ENCODE measurements at places on chromosomes 3 and 15.

GRCh38 chr3:194672876-194673275 lies 885 bp upstream of the LSG1 start:
- no peak for DNase-seq

- DNase-seq, result no peak
These were observed 7.0 kb upstream of the ATP8B4 start for GRCh38 chr15:50126072-50126471.

- DNase-seq, result peak; percentile 66
These were observed 66.9 kb downstream of the RNF13 start for GRCh38 chr3:149879872-149880271.

- DNase-seq, result no peak
These were observed 351.7 kb upstream of the THRB start for GRCh38 chr3:24846286-24846860.

GRCh38 chr3:111874177-111874820 lies 15.2 kb downstream of the PHLDB2 start:
- DNase-seq, result peak; percentile 32

GRCh38 chr3:159654183-159655134 lies 334.2 kb upstream of the IL12A start:
- DNase-seq, result no peak

GRCh38 chr3:3783210-3783609 lies 16.0 kb upstream of the LRRN1 start:
- no peak for DNase-seq

- no peak for DNase-seq
These were observed 91.1 kb upstream of the MRPS22 start for GRCh38 chr3:139252719-139253118.

GRCh38 chr3:70431911-70432310 lies 119.5 kb upstream of the MDFIC2 start:
- no peak for DNase-seq

- no peak for DNase-seq
These were observed 27.2 kb upstream of the UBE2Q2 start for GRCh38 chr15:75815811-75816719.

GRCh38 chr3:9978710-9979305 lies 7.8 kb downstream of the EMC3 start:
- no peak for DNase-seq

DNA sequence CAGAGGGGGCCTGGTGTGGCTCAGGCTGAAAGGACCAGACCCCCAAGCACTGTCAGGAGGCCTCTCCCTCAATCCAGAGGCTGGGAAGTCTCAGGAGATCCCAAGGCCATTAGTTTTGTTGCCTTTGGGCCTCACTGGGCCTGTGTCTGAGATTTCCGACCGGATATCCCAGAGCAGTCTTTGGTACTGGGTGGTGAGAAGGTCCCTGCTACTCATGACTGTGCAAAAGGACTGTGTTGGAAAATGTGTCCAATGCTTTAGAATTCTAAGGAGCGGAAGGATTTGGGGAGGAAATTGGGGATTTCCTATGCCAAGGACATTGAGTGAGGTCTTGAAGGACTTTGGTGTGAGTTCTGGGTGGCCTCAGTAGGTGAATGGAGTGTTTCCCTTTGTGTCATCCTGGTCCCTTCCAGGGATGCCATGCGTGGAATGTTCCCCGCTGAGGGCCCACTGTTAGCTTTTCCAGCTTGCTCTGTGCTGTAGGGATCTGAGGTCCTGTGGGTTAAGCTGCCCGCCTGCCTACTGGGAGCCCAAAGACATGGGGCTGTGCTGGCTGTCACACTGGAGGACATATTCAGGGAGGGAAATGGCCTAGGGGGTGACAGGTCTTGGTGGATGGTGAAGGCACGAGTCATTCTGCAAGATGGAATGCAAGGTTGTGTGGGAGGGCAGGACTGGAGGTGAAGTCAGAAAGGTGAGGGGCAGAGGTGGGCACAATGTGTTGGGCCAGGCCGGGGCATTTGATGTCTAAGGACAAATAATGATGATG lies 16.4 kb downstream of the SMAD6 start:
- no peak for DNase-seq

- DNase-seq, result no peak
These were observed 64.1 kb downstream of the BTD start for GRCh38 chr3:15665510-15666150.

- DNase-seq, result no peak
These were observed 34.2 kb downstream of the ATP2B2 start for GRCh38 chr3:10471054-10471688.

DNA sequence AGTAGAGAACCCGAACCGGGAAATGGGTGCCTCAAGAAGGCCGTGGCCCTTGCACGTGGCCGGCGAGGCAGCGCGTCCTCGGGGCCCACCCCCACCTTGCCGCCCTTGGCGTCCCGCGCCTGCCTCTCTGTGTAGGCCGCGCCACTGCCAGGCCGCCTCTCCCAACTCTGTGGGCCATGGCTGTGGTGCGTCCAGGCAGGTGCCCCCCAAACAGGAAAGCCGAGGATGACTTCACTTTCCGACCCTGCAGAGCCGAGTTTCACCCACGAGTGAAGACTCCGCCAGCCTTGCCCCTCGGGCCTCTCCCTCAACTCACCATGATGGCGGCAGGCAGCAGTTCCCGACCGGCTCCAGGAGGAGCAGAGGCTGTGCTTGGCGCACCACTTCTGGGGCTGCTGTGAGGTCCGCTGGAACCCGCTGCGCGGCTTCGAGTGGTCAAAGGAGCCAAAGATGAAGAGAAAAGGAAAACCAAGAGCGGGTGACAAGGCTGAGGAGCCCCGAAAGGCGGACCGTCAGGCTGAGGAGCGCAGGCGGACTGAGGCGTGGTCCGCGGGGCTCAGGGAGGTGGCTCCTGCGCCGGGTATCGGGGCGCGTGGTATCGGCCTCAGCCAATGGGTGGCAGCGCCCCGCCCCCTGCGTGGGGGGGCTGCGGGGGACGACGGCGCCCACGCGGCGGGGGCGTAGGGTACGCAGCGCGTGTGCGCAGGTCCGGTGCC lies at the start of gene DAZL:
Gene DAZL (minus strand): TSS at position 537 of the 716 bp plus-strand sequence. CDS start 218 bp downstream, at position 319.
- DNase-seq, result no peak

DNA sequence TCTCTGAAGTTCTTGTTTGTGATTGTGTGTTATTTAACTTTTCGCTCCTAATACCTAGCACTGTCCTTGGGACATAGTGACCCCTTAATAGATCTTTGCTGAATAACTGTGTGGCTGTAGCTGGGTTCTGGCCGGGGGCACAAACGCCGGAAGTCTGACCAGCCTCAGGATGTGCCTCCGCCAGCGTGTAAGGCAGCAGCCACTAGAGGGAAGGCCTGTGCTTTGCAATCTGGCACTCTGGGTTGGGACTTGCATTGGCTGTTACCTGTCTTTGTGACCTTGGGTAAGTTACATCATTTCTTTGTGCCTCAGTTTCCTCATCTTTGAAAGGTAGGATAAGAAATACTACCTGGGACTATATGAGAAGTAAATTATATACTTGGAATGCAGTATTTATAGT lies 158.7 kb downstream of the GHSR start:
- DNase-seq, result no peak

- DNase-seq, result no peak
These were observed 216.7 kb downstream of the CDIN1 start for GRCh38 chr15:36796161-36796560.

GRCh38 chr3:41915353-41915752 lies 46.5 kb downstream of the ULK4 start:
- no peak for DNase-seq

DNA sequence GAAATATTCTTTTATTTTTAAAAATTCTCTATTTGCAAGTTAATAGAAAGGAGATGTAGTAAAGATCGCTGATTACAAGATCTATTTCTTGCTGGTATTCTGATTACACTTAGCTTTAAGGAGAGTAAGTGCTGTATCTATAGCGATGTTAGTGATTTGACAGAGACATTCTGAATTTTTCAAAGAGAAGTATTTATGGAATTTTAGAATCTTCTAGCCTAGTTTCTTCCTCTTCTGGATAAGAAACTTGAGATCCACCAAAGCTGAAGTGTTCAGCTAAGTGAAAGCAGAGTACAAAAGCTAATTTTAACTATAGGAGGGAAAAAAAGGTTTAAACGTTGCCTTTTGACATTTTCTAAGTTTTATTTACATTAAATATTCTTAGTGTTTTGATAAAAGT lies 72.1 kb upstream of the RARB start:
- DNase-seq, result no peak

- DNase-seq, result peak; percentile 53
These were observed 123.3 kb downstream of the XXYLT1 start for GRCh38 chr3:195147649-195148080.

- DNase-seq, result no peak
These were observed 4.9 kb upstream of the FRMD4B start for GRCh38 chr3:69390771-69391170.

DNA sequence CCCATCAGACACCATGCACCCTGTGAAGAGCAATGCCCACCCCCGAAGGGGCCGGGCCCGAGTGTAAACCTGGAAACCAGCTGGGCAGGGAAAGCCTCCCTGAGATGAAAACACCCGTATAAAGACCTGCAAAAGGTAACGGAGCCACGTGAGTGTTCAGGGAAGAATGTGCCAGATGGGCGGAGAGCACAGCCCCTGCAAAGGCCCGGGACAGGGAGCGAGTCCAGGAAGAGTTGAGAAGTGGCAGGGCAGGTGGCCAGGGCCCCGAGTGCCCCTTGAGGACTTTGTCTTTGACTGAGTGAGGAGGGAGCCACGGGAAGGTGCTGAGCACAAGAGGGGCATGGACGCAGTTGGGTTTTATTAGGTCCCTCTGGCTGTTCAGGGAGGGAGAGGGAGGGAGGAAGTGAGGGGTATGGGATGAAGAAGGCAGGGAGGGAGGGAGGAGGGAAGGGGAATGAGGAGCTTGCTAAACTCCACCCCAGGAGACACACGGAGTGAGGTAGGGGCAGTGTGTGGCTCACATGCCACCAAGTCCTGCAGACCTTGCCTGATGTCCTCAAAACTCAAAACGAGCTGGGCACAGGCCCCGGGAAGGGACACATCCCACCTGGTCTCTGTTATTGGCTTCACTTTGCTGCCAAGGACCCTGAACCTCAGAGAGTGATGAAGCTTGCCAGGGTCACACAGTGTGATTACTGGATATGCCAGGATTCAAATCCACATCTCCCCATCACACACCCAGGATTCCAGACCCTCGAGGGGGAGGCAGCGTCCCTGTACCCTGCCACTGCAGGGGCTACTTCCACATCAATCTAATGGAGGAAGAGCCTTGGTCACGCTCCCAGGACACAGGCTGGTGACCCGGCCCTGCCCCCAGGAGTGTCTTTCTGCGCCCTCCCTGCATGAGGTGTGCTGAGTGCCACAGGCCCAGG lies 49.1 kb upstream of the IQSEC1 start:
- DNase-seq, result no peak

GRCh38 chr15:42584031-42584765 lies 8.8 kb downstream of the STARD9 start:
- no peak for DNase-seq

GRCh38 chr3:98521897-98522543 lies 682 bp downstream of the CLDND1 start:
- DNase-seq, result peak; percentile 64

DNA sequence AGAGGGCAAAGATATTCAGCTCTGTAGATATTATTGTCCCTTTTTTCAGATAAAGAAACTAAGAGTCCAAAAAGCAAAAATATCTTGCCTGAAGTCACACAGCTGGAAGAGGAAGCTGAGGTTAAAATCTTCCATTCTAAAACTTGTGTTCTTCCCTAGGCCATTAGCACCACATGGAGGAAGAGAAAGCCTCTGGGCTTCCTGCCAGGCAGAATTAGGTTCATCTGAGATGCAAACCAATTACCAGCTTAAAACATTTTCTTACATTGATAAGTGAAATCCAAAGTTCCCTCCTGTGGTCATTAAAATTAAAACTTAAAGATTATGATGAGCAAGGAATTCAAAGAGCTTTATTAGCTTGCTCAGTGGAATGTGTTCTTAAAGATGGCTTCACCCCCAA lies 235.3 kb upstream of the SETMAR start:
- no peak for DNase-seq

- no peak for DNase-seq
These were observed 100.7 kb upstream of the IL12A start for GRCh38 chr3:159887911-159888310.

Data from H4 (cell line).